Right renal cortex interstitium (tissue), 3 donors: ENCODE measurements at places on chromosomes 1 and 21. TPM values are rescaled to one million over a fixed set of nuclear protein-coding genes. Genes with fewer than 3 reads are reported as not detected.

TEX38 gene
- polyA plus RNA-seq, result 0.17 TPM

HUNK gene
- 14.5 TPM for polyA plus RNA-seq

DNA sequence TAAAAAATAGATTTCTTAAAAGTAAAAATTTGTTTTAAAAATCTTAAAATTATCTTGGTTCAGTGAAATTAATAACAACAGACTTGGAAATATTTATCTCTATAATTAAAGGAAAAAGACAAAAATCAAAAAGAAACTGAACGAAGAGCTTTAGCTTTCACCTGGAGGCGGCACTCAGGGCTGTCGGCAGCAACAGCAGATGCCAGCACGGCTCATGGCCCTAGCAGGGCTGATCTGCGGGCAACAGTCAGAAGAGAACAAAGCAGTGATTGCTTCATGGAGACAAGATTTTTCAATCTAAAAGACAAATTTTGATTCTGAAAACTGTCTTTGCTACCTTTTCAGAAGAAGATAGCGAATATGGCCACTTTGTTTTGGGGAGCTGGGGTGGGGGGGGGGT lies 22.6 kb downstream of the UBE2G2 start:
- DNase-seq, result no peak

DNA sequence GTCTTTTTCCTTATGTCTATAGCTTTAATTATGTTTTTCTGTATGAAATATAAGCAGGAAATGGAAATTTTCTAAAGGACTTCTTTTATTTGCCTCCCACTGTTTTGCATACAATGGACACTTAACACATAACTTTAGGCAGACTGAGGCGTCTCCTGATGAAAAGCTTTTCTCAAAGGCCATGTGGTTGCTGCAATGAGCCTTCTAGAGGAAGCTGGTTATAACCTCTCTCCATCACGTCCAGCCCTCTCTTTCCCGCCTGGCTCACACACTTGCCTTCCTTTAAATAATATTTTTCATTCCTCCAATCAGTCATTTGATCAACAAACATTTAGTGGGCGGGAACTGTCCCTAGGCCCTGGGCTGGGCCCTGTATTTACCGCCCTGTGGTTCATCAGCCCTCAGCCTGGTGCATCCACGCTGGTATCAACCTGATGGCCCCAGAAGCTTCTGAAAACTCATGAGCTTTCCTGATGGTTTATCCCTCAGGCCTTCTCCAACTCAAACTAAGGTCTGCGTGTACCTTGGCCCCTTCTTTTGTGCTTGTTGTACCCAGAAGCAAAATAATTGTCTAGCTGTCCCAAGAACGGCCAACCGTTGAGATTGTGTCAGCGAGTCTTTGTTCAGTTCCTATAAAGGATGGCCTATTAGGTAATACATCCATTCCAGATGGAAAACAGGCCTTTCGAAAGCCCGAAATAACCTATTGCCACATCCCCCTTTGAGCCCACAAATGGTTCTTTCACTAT lies 75.3 kb upstream of the LYST start:
- no peak for DNase-seq

DNA sequence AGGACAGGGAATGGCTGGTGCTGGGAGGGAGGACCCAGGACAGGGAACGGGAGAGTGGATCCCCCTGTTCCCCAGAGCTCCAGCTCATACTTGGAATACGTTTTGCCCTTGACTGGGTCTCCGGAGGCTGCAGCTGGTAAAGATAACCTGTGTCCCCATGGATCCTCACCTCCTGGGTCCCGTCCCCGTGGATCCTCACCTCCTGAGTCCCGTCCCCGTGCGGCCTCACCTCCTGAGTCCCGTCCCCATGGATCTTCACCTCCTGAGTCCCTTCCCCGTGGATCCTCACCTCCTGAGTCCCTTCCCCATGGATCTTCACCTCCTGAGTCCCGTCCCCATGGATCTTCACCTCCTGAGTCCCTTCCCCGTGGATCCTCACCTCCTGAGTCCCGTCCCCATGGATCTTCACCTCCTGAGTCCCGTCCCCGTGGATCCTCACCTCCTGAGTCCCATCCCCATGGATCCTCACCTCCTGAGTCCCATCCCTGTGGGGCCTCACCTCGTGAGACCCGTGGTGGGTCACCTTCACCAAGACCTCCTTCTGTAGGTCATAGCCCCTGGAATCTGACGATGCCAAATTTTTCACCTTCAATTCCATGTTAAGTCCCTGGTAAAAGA lies 61.4 kb downstream of the SCCPDH start:
- no peak for DNase-seq

DNA sequence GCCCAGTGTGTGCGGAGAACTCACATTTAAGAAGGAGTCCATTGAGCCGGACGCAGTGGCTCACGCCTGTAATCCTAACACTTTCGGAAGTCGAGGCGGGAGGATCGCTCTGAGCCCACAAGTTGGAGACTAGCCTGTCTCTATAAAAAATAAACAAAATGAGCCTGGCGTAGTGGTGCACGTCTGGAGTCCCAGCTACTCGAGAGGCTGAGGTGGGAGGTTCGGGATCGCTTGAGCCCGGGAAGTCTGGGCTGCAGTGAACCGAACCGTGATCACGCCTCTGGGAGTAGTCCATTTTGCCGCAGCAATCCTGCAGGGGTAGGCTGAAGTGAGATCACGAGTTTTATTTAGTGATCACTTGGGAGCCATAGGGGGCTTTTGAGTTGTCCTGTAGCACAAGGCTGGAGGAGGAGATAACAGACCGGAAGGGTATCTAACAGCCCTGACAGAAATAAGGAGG lies 497 bp upstream of the FUCA1 start:
- no peak for DNase-seq

GRCh38 chr1:115412733-115413132 lies 74.7 kb upstream of the NGF start:
- no peak for DNase-seq

- no peak for DNase-seq
Observed at GRCh38 chr1:223771469-223771813, 59.1 kb downstream of the CAPN2 start.

- DNase-seq, result no peak
Observed at GRCh38 chr1:234978397-234979295, 150.0 kb downstream of the TOMM20 start.

DNA sequence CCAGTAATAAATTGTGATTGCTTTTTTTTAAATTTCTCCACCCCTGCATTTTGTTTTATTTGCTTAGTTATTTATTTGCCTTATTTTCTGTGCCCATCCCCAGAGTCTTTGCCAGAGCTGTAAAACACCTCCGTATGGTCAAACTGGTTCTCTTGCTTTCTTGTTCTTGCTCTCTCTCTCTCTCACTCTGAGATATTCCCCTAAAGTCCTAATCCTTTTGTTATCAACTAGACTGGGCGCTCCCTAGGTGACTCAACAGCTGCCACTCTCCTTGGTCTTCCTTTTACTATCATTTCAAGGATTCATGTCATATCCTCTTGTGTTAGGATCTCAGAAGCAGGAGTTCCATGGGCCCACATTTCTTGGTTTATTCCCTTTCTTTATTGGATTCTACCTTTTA lies 160.0 kb downstream of the PRDM2 start:
- DNase-seq, result no peak

GRCh38 chr21:36461918-36462486 lies 17.9 kb downstream of the CLDN14 start:
- DNase-seq, result no peak

DNA sequence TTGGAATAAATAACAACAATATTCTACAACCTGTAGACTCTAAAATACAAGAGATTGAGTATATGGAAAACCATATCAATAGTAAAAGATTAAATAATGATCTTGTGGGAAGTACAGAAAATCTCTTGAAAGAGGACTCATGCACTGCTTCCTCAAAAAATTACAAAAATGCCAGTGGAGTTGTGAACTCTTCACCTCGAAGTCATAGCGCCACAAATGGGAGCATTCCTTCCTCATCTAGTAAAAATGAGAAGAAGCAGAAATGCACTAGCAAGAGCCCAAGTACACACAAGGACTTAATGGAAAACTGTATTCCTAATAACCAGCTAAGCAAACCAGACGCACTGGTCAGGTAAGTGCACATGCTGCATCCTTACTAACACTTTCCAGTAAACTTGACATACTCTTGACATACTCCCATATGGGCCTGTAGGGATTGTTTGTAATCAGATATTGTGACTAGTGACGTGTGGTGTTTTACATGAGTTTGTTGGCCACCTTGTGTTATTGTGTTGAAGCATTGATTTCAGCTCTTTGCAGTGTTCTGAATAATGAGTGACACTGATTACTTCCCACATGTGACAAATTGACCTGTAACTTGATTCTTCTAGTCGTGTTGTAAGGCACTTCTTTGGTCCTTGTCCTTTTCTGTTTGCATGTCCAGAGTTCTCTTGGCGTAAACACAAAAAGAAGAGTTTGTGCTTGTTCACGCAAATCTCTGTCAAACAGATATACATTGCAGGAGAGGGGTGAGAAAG lies 28.0 kb downstream of the MACO1 start:
- no peak for DNase-seq

- no peak for DNase-seq
Observed at GRCh38 chr1:8133657-8134430, 107.7 kb upstream of the ERRFI1 start.

DNA sequence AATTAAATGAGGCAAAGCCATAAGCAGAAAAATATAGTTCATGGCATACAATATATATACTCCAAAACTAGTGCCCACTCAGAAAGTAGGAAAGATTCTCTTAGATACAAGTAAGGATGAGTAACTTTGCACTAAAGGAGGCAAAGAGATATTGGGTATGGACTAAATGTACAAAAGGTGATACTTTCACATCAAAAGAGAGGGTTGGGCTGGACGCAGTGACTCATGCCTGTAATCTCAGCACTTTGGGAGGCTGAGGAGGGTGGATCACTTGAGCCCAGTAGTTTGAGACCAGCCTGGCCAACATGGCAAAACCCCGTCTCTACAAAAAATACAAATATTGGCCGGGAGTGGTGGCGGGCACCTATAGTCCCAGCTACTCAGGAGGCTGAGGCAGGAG lies 6.7 kb downstream of the KYAT3 start:
- no peak for DNase-seq

DNA sequence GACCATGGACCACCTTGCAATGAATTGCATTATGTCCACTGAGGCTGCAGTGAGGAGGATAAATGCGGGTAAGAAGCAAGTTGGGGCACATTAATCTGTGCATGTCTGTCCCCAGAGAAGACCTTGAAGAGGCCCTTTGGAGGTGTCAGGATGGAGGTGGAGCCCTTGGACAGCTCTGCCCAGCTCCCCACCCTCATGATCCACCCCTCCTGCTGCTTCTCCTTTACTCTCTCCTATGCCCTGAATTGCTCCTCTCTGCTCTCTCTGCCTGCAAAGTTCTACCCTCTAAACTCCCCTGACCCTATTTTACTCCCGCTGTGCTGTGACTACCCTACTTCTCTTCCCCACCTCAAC lies 292.4 kb upstream of the USP24 start:
- no peak for DNase-seq

DNA sequence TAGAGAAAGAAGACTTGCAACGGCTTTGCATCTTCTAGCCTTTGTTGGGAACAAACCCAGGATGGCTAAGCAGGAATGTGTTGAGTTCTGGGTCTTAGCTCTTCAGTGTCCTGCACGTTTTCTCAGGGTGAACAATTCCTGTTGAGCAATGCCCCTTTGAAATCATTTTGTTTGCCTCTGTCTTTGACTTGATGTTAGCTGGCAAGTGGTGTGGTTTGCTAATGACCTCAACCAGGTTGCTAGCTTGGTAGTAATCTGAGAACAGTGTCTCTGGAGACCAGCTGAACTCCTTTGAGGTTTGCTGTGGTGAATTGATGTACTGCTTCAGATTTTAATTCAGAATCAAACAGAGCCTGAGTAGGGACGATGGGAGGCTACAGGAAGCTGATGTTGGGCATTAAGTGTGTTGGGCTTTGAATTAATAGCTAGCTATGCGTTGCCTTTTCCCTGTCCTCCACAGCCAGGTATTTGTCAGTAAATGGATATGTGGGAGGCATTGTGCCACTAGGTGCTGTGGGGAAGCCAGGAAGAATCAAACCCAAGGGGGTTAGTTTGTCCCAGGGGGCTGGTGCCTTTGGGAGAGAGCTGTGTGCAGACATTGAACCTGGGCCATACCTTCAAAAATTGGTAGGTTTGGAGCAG lies 23.3 kb upstream of the SRSF10 start:
- DNase-seq, result no peak

- no peak for DNase-seq
Observed at GRCh38 chr1:193270996-193271395, 84.6 kb upstream of the B3GALT2 start.

GRCh38 chr1:94298861-94299260 lies 61.5 kb upstream of the ARHGAP29 start:
- no peak for DNase-seq

DNA sequence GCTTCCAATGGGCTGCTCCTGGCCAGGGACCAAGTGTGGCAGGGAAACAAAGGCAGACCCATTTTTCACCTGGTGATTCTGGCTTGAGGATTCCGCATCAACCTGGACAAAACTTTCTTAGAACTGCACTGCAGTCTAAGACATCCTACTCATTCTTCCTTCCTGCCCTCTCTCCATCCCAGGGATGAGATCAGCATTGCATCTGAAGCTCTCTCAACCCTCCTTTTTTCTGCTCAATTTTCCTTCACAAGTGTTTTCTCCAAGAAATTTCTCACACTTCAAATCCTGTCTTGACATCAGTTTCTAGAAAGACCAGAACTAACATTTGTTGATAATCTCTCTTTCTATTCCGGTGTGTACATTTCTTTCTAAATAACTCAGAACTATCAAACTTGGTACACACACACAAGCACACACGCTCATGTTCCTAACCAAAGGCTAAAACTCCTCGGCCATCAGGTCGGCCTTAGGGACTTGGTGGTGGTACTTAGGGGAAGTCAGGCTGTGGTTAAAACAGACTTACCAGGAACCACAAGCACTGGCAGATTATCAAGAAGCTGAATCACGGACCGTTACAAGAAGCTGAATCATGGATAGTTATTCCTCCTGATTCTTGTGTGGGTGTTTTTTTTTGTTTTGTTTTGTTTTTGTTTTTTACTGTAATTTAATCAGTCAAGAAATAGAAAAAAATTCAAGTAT lies 21.0 kb upstream of the CXADR start:
- DNase-seq, result no peak

DNA sequence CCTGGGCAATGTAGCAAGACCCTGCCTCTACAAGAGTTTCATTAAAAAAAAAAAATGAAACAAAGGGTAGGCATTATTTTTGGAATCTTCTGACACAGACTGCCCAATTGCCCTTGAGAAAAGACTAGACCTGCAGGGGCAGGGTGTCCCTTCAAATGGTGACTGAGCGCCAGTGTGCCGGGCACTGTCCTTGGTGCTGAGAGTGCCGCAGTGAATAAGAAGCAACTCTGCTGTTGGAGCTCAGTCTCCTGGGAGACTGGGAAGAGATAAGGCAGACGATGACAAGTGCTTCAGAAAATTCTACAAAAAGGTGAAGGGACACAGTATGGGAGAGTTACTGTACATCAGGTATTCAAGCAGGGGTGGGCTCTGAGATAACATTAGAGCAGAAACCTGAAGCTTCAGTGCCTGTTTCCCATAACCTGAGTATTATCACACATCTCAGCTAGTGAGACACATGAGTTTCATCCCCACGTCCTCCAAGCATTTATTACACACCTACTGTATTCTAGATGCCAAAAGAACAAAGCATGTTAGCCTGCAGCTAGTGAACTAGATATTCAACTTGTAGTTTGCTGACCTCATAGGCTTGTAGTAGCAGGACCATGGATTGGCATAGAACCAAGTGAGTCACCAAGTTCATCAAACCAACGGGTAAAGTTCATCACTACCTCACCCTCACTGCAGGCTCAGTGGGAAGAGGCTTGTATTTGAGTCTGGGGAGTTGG lies 18.4 kb upstream of the RPL11 start:
- DNase-seq, result no peak
